ENCODE measurements at places on chromosomes 4 and X.

DNA sequence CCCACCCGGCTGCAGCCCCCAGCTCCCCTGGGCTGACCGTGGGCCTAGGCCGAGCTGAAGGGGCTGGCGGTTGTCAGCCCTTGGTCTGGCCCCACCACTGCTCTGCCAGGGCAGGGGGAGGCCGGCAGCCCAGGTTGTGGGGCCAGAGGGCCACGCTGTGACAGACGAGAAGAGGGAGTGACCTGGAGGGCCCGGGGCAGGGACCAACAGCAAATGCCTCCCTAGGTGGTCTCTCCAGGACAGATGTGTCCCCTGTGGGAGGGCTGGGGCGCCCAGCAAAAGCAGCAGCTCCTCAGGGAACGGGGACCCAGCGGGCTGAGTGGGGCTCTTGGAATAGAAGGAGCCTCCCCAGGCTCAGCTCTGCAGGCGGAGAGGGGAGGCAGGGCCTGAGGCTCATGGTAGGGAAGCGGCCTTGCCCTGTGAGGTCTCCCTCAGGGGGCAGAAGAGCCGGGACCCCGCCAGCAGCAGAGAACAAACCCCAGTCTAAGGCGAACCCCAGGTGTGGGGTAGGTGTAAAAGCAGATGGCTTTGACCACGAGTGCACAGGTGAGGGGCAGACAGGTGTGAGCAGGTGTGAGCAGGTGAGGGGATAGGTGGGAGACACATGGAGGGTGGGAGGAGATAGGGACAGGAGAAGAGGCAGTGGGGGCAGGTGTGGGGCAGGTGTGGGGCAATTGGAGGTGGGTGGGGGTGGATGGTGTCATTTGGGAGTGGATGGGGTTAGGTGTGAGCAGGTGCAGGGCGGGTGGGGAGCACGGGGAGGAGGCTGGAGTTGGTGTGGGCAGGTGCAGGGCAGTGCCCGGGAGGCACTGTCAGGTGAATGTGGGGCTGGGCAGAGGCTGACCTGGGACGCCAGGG is 34.1 kb upstream of the SPON2 start:
- no peak for DNase-seq

GRCh38 chrX:71198066-71198465 is 25.0 kb upstream of the GJB1 start:
- no peak for DNase-seq

- no peak for DNase-seq
Observed at GRCh38 chrX:95318882-95319281, 1365.8 kb upstream of the DIAPH2 start.

- no peak for DNase-seq
Observed at GRCh38 chr4:182893047-182893446, 24.1 kb downstream of the DCTD start.

DNA sequence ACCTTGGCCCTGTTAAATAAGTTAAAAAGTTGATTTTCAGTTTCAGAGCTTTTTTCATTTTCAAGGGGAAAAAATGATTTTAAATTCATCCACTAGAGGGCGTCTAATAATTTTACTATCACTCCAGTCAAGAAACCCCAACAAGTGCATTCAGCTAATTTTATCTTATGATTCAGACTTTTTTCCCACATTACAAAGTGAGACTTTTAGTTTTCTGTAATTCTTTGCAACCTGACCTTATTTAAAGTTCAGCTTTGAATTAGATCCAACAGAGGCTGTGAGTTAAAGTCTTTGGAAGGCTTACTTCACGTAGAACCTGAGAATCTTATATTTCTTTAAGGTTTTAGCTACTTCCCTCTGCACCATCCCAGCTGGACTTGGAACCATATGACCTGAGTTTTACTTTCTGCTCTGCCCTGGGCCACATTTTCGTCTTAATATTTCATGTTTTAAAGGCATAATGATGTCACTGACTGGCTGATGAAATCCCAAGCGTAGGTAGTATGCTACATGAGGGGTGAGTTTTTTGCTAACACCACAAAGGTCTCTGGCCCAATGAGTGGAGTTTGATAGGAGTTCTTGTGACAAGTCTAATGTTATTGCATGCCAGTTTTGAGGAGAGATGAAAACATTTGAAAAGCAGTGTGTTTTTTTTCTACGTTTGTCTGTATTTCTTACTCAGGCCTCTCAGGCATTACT is 7.2 kb downstream of the GNRHR start:
- no peak for DNase-seq

DNA sequence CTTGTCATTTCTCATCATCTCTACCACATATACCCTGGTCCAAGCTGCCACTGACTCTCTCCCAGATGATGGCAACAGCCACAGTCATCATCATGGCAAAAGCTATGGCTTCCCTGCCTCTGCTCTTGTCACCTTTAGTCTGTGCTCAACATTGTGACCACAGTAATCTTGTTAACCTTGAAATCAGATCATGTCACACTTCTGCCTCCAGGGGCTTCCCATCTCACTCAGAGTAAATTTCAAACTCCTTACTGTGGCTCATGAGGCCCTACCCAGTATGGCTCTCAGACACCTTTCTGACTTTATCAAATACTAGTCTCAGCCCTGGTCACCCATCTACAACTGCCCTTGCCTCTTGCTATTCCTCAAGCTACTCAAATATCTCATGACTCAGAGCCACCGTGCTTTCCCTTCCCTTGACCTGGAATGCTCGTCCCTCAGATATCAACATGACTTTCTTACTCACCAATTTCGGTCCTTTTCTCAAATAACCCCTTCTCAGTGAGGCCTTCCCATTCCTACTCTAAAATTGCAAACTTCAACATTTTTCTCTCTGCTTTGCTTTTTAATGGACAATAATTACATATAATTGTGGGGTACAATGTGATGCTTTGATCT is 41.1 kb upstream of the STIM2 start:
- DNase-seq = no peak

DNA sequence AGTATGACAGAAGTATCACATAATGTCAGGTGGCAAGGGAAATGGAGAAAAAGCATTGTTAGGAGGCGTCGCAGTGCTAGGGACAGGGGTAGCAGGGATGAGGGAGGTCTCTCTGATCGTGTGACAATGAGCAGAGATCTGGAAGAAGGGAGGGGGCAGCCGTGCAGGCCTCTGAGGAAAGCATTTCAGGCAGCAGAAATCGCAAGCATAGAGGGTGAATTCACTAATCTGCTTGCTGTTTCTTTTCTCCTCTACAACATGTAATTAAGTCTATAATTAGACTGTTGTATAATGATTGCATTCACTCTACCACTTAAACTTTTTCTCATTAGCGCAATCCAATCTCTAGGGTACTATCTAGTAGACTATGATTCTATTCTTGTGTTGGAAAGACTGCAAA is 9.1 kb downstream of the CYP4V2 start:
- no peak for DNase-seq

- DNase-seq = no peak
Observed at GRCh38 chr4:38672397-38673129, 8.6 kb downstream of the KLF3 start.

DNA sequence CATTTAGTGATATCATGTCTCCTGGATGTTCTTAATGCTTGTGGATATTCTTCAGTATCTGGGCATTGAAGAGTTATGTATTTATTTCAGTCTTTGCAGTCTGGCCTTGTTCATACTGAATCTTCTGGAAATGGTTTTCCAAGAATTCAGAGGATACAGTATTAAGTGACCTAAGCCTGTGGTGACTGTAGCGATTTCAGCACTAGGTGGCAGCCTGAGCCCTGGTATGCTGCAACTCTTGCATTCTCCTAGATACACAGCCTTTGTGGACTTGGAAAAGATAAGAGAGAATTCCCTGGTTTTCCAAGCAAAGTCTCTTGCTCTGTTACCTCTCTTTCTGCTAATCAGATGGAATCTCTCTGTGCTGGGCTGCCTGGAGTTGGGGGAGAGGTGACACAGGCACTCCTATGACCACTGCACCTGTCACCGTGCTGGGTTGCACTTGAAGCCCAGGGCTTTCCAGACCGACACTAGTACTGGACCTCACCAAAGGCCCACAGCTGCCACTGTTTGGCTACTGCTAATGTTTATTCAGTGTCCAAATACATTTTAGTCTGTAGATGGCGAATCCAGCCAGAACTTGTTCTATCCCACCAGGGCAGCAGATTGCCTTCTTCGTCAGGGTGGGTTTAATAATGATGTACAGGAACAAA is 19.3 kb upstream of the SPIN2A start:
- DNase-seq = no peak

- no peak for DNase-seq
Observed at GRCh38 chr4:23667659-23668058, 222.2 kb downstream of the PPARGC1A start.

- no peak for DNase-seq
Observed at GRCh38 chr4:101977076-101977475, 186.5 kb downstream of the BANK1 start.

GRCh38 chr4:39231660-39232059 is 49.3 kb downstream of the WDR19 start:
- DNase-seq = no peak

GRCh38 chrX:43861750-43862149 is 20.5 kb downstream of the MAOB start:
- no peak for DNase-seq

DNA sequence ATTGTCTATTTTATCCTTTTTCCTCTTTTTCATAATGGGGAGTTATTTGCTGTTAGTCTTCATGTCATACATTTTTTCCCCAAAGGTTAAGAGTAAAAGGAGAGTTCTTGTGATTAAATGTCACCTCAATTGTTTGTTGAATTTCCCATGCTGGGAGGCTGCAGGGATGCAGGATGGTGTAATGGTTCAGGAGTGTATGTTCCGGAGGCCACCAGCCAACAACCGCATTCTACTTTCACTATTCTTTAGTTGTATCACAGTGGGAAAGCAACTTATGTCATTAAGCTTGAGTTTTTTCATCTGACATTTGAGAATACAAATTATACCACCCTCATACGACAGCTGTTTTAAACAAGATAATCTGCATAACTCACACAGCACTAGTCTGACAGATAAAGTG is 15.4 kb downstream of the AFP start:
- no peak for DNase-seq

DNA sequence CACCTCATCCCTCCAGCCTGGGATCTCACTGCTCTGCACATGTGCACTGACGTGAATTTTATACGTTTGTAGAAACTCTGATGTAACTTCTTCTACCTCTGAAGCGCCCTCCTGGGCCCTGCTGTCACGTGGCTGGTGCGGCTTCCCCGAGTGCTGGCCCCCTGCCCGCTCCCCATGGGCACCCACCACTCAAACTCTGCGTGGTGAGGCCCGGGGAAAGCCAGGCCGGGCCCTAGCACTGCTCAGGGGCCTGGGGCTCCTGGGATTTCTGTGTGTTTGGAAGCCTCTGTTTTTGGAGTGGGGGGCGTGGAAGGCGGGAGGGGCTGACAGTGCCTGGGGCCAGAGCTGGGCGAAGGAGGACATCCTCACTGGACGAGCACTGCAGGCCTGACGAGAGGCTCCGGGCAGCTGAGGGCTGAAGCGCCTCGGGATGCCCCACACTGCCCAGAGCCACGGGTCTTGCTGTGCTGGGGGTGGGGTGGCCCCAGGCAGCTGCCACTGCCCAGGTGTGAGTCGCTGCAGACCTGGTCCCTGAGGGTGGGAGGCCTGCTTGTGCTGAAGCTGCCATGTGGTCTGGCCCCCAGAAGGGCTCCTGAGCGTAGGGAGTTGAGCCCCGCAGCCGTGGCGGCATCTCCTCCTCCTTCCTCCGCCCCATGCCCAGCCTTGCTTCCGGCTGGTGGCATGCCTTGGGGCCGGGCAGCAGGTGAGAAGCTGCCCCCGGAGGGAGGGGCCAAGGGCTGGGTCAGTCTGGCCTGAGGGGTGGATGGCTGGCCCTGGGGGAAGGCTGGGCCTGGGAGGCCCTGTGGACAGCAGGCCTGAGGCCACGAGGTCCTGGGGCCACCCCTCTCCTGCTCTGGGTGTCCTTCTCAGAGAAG is 7.7 kb downstream of the NAT8L start:
- DNase-seq = no peak

DNA sequence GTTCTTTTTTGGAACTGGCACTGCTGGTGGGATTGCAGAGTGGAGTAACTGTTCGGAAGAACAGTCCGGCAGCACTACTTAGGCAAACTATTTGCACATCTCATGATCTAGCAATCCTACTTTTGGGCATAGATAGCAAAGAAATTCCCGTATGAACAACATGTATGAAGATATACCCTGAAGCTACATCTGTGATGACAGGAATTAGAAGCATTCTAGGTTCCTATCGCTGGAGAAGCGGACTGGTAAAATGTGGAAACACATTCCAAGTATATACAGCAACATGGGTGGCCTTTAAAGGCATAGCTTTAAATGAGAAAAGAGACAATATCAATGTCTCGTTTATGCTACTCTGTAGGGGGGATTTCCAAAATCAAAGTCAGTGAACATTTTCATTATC is 3.1 kb downstream of the DCAF16 start:
- no peak for DNase-seq

GRCh38 chrX:111365770-111366325 is 46.1 kb downstream of the DCX start:
- DNase-seq = no peak

- DNase-seq = no peak
Observed at GRCh38 chr4:158777423-158778155, 8.8 kb downstream of the FNIP2 start.

DNA sequence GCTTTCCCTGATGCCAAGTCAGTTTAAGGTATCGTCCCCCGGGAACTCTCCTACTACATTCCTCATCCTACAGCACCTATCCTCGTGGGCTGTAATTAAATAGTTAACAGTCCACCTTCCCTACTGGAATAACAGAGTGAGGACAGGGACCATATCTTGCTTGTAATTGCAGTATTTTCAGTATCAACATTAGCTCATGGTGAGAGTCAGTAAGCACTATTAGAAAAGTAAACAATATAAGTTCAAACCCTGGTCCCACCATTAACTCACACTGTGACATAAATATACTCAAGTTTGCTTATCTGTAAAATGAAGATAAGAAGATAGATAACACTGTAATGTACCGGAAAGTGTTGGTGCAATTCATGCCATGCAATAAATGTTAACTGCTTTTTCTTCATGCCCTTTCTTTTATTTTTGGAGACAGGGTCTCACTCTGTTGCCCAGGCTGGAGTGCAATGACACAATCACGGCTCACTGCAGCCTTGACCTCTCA is 61.3 kb downstream of the SH3RF1 start:
- no peak for DNase-seq

DNA sequence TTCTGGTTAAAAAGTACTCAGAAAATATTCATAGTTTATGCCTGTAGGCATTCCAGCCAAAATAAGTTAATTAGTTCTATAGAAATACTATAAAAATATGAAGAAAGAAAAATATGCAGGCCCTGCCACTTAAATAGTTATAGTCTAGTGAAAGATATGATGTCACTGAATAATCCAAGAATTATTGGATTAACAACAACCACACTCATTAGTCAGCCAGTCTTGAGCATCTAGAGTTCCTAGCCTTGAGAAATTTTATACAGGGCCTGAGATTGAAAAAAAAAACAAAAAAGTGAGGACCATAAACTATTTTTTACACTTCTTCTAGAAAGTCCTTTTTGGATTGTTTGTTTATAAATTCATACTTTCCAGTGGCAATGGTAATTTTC is 823.0 kb downstream of the FAT4 start:
- no peak for DNase-seq

GRCh38 chr4:661881-662761 is 12.0 kb downstream of the ATP5ME start:
- no peak for DNase-seq

DNA sequence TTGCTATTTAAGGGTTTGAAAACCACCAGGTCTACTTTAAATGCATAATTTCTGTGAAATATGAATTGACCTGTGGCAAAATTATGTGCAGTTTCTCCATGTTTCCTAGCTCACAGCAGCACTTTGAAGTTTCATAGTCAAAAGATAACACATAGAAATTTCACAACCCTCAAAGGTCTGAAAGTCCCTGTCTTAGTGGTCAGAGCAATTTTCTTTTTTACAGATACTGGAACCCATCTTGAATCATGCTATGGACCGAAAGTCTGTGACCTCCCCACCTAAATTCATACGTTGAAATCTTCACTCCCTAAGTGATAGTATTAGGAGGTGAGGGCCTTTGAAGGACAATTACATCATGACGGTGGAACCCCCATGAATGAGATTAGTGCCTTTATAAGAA is 240.4 kb upstream of the BMP3 start:
- DNase-seq = no peak
